Tibial nerve (tissue), 4 donors: ENCODE measurements at places on chromosomes 1 and 21.

- no peaks in the 10 kb centered on the region for H3K36me3 ChIP-seq
- H3K27me3 ChIP-seq = no peaks in the 10 kb centered on the region
- no peak overlapping the region for H3K27ac ChIP-seq
- H3K4me3 ChIP-seq = no peak overlapping the region
- DNase-seq = peak; percentile 71
- no peaks in the 10 kb centered on the region for H3K4me1 ChIP-seq
Observed at GRCh38 chr1:111747282-111747734, 8.1 kb upstream of the INKA2 start.

DNA sequence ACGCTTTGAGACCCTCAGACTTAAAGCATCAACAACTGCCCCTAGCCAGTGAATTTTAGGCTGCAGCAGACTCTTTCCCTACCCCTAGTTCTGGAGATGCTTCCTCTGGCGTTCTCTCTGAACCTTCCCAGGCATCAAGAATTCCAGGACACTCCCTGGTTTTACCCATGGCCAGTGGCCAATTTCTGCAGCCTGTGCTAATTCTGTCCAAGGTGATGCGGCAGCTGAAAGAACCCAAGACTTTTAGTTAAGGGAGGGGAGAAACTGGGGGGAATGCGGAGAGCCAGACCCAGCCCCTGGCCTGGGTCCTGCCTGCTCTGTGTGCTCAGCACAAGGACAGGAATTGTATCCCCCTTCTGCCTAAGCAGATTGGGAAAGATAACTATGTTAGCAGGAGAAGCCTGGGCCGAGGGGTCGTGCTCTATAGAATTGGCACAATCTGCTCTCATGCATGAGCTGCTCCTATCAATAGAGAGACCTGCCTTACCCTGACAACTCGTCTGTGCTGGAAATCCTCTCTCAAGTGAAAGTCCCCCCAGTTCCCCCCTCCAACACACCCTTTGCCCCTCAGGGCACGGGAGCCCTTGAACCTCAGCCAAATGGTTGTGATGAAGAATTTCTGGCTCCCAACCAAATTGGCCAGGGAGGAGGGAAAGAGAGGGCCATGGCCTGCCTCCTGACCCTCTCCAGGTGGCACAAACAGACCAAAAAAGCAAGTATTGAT lies 5.4 kb upstream of the GJA8 start:
- no peak for DNase-seq
- H3K27ac ChIP-seq = no peak overlapping the region
- H3K4me1 ChIP-seq = no peaks in the 10 kb centered on the region
- H3K27me3 ChIP-seq = no peaks in the 10 kb centered on the region

DNA sequence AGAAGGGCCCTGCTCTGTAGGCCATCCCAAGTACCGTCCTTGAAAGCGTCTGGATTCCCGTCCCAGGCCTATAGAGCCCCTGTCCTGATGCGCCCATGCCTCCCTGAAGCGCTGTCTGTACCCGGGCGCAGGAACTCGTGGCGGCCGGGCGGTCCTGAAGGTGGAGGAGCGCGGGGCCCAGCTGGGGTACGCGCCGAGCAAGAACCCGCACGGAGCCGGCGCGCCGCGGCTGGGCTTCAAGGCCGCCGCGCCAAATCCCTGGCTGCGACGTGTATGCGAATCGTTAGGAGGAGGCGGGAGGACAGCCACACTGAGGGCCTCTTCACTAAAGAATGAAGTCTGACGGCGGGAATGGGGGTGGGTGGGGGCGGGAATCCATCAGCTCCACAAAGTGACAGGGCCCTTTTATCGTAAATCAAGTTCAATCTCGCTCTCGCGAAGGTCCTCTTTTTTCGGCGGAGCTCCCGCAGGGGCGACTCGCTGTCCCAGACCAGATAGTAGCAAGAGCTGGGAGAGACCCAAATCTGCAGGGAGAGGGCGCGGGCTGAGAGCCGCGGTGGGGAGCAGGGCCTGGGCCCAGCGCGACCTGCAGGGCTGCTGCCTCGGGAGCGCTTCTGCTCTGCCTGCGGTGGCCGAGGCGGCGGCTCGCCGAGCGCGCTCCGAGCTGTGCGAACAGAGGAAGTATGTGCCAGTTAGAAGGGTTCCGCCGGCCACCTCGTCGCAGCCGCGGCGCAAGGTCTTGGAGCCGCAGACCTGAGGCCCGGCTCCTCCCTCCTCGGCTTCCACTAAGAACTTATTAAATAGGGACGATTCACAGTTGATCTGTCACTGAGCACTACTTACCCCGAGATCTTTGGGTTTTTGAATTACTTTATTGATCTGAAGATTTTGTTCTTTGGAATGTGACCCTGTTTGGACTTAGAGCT lies 10.4 kb downstream of the BARHL2 start:
- H3K27me3 ChIP-seq = peaks cover 97% of the 10 kb centered on the region
- peaks cover 9% of the 10 kb centered on the region for H3K4me1 ChIP-seq
- H3K27ac ChIP-seq = no peak overlapping the region
- DNase-seq = no peak
- H3K36me3 ChIP-seq = no peaks in the 10 kb centered on the region
- H3K4me3 ChIP-seq = no peak overlapping the region

GRCh38 chr1:89643577-89643976 lies 10.7 kb downstream of the LRRC8C start:
- H3K27ac ChIP-seq = no peak overlapping the region
- no peak for DNase-seq
- no peaks in the 10 kb centered on the region for H3K4me1 ChIP-seq

GRCh38 chr1:205792961-205793673 lies 17.8 kb upstream of the RAB29 start:
- H3K4me1 ChIP-seq = no peaks in the 10 kb centered on the region
- H3K27me3 ChIP-seq = no peaks in the 10 kb centered on the region
- H3K36me3 ChIP-seq = peaks cover 90% of the 10 kb centered on the region
- H3K27ac ChIP-seq = no peak overlapping the region
- DNase-seq = no peak

DNA sequence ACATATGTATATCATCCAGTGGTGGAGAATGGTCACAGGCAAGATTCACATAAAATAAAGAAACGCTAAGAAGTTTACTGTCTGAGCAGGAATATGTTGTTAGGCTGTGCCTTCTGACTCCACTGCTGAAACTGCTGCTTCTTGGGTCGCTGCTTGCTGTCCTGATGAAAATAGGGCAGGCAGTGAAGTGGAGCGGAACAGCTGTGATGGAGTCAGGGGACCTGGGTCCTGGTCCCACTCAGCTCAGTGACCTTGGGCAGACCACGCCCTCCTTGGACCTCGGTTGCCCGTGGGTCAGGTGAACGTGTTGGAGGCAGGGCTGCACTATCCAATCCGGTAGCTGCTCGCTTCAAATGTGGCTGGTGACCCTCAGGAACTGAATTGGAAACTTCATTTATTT lies 33.4 kb upstream of the IFFO2 start:
- no peak for DNase-seq
- H3K4me3 ChIP-seq = no peak overlapping the region
- H3K4me1 ChIP-seq = no peaks in the 10 kb centered on the region
- H3K27me3 ChIP-seq = no peaks in the 10 kb centered on the region
- H3K27ac ChIP-seq = no peak overlapping the region
- H3K36me3 ChIP-seq = no peaks in the 10 kb centered on the region

DNA sequence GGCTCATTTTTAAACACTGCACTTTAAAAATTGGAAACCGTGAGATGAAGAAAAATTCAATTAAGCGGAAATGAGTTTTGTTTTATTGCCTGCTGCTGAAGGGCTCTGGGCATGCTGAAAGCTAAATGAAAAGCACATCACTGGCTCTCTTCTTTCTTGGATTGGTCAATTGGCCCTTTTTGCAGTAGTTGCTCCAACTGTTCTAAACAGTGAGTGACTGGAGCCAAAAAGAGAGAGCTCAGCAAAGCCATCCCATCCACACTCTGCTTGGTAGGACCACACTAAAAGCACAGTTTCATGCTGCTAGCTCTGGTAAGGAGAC lies 48.1 kb downstream of the LHX4 start:
- no peak overlapping the region for H3K4me3 ChIP-seq

DNA sequence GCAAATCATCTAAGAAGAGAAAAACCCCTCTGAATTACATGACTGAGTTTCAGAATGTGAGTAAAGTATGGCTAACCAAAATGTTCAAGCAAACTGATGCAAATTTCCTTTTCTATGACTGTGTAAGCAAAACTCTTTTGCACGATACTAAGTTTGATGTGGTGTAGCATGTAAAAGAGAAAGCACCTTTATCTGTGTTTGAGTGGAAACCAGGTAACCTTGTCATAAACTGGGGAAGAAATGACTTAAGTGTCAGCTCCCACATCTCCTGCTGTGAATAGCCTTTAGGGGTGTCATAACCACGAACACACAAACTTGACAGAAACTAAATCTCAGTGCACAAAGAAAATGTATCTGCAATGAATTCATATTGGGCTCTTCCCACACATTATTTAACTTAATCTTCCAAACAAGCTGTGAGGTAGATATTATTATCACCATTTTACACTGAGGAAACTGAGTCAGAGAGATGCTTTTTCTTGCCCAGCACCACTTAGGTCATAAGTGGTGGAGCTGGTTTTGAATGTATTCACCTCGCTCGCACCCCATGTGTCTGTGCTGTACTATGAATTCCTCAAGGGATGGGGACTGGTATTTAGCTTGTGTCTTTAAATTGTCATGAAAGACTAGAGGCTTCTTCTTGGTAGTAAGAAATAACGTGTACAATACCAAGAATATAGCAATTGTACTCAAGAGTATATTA lies 32.9 kb upstream of the IL12RB2 start:
- no peaks in the 10 kb centered on the region for H3K4me1 ChIP-seq
- DNase-seq = no peak
- H3K4me3 ChIP-seq = no peak overlapping the region
- H3K27ac ChIP-seq = no peak overlapping the region
- H3K36me3 ChIP-seq = no peaks in the 10 kb centered on the region

DNA sequence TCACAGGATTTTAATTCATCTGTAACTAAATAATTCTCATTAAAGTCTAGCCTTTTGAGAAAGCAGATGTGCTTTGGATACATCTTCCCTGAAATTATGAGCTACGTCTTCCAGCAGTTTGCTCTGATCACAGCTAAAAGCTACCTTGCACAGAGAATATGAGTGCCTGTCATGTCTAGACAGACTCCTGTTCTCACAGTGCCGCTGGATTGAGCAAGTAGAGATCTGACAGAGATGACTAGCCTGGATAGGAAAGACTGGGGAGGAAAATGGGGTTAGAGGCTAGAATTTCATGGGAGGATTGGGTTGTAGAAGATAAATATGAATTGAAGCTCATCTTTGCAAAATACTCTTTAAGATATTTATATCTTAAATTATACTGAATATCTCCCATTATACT lies 24.1 kb downstream of the CEPT1 start:
- H3K27me3 ChIP-seq = no peaks in the 10 kb centered on the region
- H3K36me3 ChIP-seq = no peaks in the 10 kb centered on the region
- H3K4me3 ChIP-seq = no peak overlapping the region
- no peak for DNase-seq
- H3K27ac ChIP-seq = no peak overlapping the region

DNA sequence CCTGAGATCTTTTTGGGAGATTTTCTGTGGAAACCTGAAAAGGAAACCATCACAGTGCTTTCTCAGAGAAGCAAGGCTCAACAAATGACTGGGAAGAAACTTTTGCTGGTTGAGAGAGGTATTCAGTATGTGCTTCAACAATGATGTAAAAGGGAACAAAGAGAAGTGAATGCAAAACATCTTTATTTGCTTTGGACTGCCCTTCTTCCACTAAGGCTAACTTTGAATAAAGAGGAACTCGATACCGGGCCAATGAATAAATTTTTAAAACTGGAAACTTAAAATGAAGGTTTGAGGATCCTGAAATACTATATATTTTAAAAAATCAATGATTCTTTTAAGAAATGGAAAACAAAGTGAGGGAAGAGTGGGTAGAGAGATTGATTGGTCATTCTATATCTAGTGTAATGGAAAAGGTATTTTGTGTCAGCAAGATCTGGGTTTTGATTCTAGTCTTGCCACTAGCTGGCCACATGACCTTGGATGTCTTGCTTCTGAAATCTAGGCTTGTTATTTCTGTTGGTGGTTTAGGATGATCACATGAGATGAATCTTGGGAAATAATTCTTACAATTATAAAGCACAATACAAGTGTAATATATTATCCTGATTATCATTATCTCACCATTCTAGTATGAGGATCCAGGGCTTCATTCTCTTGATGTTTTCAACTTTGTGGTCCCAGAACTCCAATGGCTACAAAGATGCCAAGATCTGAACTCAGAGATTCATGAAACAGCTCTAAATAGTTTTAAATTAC lies 34.6 kb upstream of the APOBEC4 start:
- H3K27me3 ChIP-seq = no peaks in the 10 kb centered on the region
- H3K36me3 ChIP-seq = no peaks in the 10 kb centered on the region
- no peak overlapping the region for H3K4me3 ChIP-seq
- peaks cover 9% of the 10 kb centered on the region for H3K4me1 ChIP-seq
- DNase-seq = no peak

DNA sequence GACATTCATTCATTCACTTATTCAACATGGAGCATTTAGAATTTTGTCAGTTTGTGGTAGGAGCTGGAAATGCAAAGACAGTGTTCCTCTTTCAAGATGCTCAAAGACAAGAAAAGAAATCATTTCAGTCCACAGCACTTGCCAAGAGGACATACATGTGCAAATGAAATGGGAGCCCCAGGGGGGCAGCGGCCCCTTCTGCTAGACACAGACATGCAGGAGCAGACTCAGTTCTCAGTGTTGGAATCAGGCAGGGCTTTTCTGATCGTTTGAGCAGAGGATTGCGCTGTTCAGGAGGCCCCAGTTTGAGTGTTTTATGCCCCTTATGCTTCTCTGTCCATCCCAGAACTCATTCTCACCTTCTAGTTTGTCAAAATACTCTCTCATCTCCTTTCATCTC lies 35.6 kb upstream of the VASH2 start:
- H3K27ac ChIP-seq = no peak overlapping the region
- no peaks in the 10 kb centered on the region for H3K27me3 ChIP-seq
- DNase-seq = no peak
- H3K36me3 ChIP-seq = no peaks in the 10 kb centered on the region
- no peaks in the 10 kb centered on the region for H3K4me1 ChIP-seq

- H3K27me3 ChIP-seq = no peaks in the 10 kb centered on the region
- H3K4me3 ChIP-seq = no peak overlapping the region
- DNase-seq = no peak
- H3K4me1 ChIP-seq = no peaks in the 10 kb centered on the region
- H3K27ac ChIP-seq = no peak overlapping the region
- no peaks in the 10 kb centered on the region for H3K36me3 ChIP-seq
Observed at GRCh38 chr1:22189619-22190018, 46.7 kb upstream of the WNT4 start.
